A549 treated with DMSO at 1 μM for 4 hours (cell line): ENCODE measurements at places on chromosomes 16 and 17. TPM values are rescaled to one million over a fixed set of nuclear protein-coding genes. Genes with fewer than 3 reads are reported as not detected.

The TLCD2 gene
- total RNA-seq, result 1.1 to 1.8 TPM (median 1.4 TPM) in 5 replicates

The HCRT gene
- total RNA-seq, result 0.32 TPM in 1 of 5 replicates, not detected in the others

The TMEM98 gene
- 43.5 to 50.3 TPM (median 47.1 TPM) in 5 replicates for total RNA-seq

The PPM1E gene
- 0.06 to 0.08 TPM (median 0.07 TPM) in 5 replicates for total RNA-seq

The NPW gene
- 0.74 to 1.3 TPM (median 0.99 TPM) in 5 replicates for total RNA-seq
